T47D (cell line): ENCODE measurements at places on chromosomes 6 and 20.
A peak's percentile ranks its signal among the peaks of the same experiment; 100 is the strongest.

DNA sequence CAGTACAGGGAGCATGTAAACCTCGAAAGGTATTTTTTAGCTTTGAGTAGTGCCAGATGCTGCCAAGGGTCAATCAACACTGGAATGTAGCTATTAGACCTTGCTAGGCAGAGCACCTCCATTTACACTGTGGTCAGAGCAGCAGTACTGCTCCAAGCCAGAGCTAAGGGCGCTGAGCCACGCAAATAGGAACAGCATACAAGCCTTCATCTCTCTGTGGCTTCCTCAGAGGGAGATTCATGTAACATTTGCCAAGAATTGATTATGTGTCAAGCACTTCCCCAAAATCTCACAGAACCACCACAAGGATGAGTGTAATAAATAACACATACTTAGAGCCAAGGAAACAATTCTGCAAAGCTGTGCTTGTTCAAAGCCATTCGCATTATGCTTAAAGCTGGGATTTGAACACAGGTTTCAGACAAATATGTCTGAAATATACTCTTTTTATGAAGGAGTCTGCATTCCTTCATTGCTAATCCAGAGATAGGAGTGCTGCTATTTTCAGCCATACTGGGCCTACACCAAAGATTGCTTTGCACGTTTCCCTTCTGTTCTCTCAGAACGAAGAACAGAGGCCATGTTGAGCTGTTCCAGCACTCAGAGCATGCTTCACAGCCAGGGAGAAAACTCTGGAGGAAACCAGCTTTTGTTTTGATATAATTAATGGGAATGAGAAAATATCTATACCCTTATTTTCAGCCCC lies 97.7 kb downstream of the SLC16A10 start:
- no peak for DNase-seq

GRCh38 chr20:44448753-44449546 lies 26.7 kb upstream of the TTPAL start:
- peak; percentile 38 for DNase-seq

DNA sequence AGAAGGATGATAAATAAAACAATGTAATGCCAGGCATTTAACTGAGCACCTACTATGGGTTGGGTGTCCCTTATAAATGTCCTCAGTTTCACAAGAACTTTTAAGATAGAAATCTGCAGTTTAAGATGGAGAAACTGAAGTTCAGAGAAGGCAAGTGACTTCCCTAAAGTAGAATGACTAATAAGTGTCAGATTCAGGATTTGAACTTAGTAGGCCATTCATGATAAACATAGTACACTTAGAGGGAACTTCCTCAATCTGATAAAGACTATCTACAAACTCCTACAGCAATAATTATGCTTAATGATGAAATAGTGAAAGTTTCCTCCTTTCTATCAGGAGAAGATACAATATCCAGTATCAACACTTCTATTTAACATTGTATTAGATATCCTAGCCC lies 43.9 kb downstream of the NCR2 start:
- no peak for DNase-seq

DNA sequence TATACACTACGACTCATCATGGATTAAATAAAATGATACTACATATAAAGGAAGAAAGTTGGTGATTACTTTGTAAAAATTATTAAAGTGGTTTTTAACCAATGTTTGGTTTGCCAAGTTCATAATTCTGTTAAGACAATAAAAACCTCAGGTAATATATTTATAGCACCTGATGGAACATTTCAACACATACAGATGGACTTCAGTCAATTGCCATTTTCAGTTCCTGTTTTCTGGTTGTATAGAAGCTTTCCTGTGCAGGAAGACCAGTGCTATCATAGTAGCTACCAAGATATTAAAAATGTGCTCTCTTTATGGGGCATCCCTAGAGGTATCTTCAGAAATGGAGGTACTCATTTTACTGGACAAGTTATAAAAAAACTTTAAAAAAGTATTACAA lies 1686.4 kb downstream of the GRIK2 start:
- DNase-seq = no peak

GRCh38 chr6:69202768-69203167 lies 567.7 kb downstream of the ADGRB3 start:
- no peak for DNase-seq

GRCh38 chr6:63839485-63839884 lies 203.9 kb downstream of the PHF3 start:
- no peak for DNase-seq

DNA sequence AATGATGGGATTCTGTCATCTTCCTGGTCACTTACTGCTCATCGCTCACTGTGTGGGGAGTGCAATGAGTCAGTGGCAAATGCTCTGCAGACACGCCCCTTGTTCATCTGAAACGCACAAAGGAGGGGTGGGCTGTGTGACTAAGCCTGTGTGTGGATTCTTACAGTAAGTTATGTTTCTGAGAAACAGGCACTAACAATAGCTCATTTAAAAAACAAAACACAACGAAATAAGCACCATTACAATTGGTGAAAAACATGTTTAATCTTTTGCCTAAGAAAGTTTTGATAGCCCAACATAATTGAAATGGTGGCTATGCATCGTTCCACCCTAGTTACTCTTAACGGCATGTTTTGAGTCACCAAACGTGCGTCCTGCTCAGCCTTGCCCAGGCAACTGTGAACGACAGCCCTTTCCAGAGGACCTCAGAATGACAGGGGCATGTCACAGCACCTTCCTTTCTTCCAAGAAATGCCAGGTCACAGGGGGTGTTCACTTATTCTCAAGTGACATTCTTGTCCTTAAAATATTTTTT lies 118.4 kb upstream of the SGK1 start:
- no peak for DNase-seq

- no peak for DNase-seq
These were observed 168.8 kb downstream of the CDH26 start for GRCh38 chr20:60126975-60127374.

- no peak for DNase-seq
These were observed 52.8 kb downstream of the ZMYND8 start for GRCh38 chr20:47303736-47304135.

DNA sequence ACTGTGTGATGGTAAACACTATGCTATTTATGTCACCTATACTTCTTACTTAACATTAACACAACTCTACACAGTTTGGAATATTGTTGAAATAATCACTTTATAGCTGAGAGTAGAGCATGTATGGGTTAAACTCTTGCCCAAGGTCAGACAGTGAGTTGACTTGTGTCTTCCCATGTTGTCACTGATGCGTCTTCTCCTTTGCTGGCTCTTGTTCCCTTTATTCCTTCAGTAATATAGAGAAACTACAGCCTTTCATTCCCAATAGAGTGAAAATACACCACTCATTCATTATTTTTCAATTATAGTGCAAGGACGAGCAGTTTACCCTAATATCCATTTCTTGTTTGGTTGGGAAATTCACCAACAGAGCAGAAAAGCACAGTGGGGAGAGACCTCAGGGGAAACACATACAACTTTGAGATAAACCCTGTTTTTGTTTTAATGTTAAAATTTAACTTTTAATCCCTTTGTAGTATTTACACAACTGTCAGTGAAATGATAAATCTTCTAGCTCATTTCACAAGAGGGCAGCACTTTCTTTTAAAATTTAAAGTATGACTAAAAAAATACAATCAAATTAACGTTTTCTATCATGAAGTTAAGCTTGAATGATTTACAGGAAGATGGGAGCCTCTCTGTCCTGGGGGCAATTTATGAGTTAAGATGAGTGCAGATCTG lies 363.0 kb downstream of the UTRN start:
- no peak for DNase-seq

DNA sequence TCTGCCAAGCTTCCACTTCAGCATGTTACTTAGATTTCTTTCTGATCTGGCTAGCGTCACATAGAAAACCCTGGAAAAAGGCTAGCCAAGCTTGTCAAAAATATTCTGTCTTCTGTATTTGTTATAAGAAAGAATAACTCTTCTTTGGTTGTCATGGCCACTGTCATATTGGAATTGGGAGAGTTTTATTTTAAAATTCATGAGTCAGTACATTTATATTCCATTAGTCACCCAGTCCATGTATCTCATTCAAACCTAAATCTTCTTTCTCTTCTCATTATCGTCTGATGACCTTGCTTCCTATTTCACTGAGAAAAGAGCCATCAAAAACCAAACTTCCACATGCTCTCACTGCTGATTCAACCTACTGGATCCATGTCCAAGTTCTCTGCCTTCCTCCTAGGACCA lies 65.7 kb downstream of the EPM2A start:
- DNase-seq = no peak

DNA sequence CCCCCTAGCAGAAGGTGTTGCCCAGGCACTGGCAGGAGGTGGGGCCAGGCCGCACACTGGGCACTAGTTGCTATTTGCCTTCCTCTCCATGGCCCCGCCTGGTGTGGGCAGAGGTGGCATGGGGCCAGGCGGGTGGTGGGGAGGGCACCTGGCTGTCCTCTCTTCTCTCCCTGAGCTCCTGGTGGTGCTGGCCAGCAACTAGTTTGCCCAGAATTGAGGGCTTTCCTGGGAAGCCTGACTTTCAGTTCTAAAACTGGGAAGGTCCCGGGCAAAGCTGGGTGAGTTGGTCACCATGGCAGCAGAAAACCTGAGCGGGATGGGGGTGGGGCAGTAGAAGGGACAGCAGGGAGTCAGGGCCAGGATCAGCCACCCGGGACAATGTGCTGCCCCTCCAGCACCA lies 48.2 kb downstream of the RBM38 start:
- DNase-seq = peak; percentile 80
